ENCODE measurements at places on chromosomes 16 and 17.

DNA sequence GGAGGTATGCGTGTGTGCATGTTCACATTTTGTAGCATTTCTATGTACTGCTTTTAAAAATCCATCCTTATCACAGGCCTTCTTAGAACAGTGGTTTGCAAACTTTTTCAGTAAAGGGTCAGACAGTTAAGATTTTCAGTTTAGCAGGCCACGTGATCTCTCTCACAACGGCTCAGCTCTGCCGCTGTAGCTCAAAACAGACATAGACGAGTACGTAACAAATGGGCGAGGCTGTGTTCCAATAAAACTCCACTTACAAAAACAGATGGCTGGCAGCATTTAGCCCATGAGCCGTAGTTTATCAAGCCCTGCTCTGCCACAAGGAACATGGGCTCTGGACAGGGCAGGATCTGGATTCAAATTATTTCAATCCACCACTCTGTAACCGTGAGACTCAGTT, 141.8 kb downstream of the XYLT1 start:
- no peak for DNase-seq

GRCh38 chr17:10396524-10397163, 23.8 kb upstream of the MYH13 start:
- no peak for DNase-seq

DNA sequence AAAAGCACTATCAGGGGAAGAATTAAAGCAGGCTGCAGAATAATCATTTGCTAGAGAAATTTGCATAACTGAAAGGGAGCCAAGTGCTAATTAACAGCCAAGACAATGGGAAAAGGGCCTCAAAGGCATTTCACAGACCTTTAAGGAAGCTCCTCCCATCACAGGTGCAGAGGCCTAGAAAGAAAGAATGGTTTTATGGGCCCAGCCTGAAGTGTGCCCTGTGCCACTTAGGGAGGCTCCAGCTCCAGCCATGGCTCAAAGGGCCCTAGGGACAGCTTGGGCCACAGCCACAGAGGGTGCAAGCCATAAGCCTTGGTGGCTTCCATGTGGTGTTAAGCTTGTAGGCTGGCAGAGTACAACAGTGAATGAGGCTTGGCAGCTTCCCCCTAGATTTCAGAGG, 50.1 kb downstream of the RNF112 start:
- no peak for DNase-seq

DNA sequence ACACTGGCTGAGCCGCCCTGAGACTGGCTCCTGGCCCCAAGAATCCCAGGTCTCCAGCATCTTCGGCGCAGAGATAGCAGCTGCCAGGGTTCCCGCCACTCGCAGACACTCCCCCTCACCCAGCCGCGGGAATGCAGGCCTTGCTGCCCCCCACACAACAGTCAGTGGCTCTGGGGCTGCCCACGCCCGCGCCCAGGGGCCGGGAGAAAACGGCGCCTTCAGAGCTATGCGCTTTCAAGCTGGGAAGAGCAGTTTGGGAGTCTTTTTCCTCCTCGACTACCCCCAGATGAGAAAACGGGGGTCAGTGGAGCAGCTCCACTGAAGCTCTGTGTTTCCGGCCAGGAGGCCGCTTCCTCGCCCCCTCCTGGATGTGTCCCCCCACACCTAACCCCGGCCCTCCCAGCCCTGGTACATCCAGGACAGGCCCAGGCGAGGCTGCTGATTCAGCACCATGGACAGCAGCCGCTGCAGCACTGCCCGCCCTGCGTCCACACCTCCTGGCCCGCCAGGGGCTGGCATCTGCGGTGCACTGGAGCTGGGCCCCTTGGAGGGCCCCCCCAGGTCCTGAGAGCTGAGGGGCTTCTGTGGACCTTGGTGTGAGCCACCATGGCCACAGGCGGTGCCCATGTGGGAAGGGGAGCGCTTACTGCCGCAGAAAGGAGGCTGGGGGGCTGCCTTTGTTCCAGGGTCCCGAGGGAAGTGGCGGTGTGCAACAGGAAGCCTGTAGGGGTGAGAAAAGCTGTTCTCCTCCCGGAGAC, 35.7 kb downstream of the CACNA1H start:
- peak; percentile 23 for DNase-seq

GRCh38 chr17:17783825-17784656, 52.7 kb downstream of the SREBF1 start:
- DNase-seq, result no peak

GRCh38 chr16:85126705-85127378, 14.6 kb upstream of the CIBAR2 start:
- DNase-seq, result peak; percentile 76

- no peak for DNase-seq
Observed at GRCh38 chr16:62149631-62150030, 113.4 kb upstream of the CDH8 start.

DNA sequence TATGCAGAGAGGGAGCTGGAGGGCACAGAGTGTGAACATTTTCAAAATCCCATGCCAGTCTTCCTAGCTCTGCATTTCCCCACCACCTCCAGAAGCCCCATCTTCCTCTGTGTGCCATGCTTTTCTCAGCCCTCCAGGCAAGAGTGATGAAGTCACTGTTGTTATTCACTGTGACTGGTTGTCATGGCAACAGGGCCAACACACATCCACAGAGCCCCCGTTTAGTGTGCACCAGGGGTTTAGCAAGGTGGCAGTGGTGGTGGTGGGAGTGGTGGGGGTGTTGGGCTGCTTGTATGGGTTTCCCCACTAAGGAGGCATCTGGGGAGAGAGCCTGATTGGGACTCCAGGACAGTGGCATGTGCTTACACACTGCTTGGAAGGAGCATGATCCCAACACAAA, 309.9 kb upstream of the ASIC2 start:
- DNase-seq, result no peak

- DNase-seq, result no peak
Observed at GRCh38 chr16:68806422-68806821, 36.9 kb upstream of the TANGO6 start.

- no peak for DNase-seq
Observed at GRCh38 chr16:64287655-64288528, 834.0 kb downstream of the CDH11 start.

DNA sequence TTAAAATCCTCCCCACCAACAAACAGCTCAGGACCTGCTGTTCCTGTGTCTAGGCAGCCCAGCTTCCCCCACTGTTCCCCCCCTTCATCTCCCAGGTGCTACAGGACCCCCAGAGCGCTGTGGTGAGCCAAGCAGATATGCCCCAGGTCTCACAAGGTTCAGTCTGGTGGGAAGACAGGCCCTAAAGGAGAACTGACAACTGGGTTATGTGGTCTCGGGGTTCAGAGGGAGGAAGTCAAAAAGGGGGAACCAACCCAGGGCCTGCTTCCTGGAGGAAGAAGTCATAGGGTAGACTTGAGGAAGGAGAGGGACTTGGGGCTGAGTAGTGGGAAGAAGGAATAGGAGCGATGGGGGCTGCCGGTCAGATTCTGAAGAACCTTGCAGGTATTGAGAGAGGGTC, 2.6 kb downstream of the RIPOR1 start:
- no peak for DNase-seq

- DNase-seq, result peak; percentile 85
Observed at GRCh38 chr16:53054670-53055485, at the start of gene CHD9. TSS of gene CHD9 (plus strand) at chr16:53054991. CDS start at chr16:53156090, 101,099 bp downstream.

- DNase-seq, result no peak
Observed at GRCh38 chr16:78746718-78747117, 647.3 kb downstream of the WWOX start.

DNA sequence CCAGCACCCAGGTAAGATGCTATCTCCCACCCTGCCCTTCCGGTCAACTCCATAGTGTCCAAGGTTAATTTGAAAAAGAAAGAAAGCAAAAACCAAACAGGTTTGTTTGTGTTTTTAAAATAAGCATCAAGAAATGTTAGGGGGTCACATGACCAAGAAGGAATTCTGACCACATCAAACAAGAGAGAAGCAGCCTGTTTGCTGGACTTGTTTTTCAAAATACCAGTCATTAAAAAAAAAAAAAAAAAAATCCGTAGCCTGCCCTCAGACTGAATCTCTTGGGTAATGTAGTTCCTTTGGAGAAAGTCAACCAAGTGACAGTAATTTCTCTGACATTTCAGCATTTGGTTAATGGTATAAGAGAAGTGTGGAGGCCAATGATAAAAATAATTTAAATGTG, 38.4 kb downstream of the HNF1B start:
- DNase-seq, result no peak

DNA sequence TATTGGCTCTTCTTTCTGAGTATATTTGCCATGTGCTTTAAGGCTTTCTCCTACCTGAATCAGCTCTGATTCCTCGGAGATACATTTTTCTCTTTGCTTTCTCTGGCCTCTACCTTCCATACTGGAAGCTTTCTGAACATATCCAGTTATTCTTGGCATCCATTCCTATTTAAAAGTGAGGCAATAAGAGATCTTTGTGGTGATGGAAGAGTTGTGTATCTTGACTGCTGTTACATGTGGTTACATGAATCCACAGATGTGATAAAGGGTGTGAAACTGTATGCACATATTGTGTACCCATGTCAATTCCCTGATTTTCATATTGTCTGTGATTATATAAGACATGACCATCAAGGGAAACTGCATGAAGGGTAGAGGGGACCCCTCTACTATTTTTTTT, 24.4 kb downstream of the UBE2O start:
- DNase-seq, result no peak

DNA sequence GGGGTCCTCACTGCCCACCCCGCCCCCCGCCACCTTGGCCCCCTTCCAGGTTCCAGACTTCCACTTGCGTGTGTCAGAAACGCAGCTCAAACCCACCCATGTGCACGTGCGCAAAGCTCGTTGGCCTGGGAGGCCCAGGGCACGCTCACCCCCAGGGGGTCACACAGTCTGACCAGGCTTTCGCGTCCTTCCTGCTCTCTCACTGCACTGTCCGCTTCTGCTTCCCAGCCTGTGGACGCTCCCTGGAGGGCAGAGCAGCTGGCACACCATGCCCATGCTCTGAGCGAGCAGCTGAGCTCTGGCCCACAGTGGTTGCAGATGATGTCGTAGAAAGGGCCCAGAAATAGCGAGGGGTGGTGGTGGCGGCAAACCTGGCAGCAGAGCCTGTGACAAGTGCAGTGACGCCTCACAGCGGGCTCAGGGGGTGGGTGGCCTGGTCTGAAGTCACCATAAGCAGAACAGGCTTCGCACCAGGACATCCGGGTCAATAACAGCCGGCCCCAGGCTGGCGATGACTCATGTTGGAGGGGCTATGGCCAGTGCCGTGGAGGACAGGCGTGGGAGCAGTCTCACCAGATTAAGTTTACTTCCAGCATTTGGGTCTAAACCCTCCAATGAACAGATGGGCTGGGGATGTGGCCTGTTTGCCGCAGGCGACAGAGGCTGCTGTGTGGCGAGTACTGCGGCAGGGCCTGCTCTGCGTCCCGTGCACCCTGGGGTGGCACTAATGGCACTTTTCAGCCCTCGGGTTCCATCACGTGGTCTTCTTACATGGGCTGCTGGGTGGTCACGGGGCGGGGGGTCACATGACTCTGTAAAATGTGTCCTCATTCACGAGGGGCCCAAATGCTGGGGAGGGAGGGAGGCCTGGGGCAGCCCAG, 49.0 kb downstream of the NT5M start:
- peak; percentile 80 for DNase-seq

DNA sequence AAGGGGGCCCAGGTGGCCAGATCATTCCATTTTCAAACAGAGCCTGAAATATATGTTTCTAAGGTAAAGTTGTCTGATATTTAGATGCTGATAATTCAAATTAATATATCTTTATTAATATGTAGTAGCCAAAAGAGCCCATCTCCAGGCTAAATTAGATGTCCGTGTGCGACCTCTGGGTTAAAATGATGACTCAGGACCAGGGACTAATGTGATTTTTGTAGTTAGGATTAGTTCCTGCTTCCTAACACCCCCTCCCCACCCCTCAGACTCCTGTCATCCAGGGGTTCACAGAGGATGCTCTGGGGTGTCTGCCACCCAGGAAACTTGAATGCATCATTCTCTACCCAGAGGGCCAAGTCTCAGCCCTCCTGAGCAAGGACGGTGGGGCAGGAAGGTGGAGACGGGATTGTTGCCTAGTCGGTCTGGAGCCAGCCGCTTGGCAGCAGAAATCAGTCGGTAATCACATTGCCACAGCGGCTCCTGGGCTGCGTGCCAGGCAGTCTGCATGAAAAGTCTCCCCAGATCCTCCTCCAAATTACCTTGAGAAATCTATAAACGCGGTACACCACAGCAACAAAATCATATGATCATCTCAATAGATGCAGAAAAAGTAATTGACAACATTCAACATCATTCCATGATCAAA, 29.8 kb downstream of the CNGB1 start:
- no peak for DNase-seq

- DNase-seq, result no peak
Observed at GRCh38 chr16:10646581-10647263, 48.0 kb downstream of the TEKT5 start.

GRCh38 chr16:30605158-30605557, 5.0 kb downstream of the ZNF689 start:
- no peak for DNase-seq

DNA sequence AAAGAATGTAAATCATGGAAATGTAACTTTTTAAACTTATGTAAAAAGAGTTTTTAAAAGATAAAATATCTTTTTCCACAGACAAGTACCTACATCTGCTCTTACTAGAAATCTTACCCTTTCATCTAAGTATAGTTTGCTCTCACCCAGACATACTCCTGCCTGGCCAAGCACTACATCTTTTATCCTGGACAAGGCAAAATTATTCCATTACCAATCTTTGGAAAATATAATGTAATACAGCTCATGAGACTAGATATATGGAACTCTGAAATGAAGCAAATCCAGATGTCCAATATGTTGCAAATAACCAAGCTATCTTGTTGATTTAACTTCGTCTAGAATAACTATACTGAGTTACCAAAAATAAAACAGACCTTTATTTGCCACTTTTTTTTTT, 50.0 kb downstream of the VMP1 start:
- DNase-seq, result no peak

DNA sequence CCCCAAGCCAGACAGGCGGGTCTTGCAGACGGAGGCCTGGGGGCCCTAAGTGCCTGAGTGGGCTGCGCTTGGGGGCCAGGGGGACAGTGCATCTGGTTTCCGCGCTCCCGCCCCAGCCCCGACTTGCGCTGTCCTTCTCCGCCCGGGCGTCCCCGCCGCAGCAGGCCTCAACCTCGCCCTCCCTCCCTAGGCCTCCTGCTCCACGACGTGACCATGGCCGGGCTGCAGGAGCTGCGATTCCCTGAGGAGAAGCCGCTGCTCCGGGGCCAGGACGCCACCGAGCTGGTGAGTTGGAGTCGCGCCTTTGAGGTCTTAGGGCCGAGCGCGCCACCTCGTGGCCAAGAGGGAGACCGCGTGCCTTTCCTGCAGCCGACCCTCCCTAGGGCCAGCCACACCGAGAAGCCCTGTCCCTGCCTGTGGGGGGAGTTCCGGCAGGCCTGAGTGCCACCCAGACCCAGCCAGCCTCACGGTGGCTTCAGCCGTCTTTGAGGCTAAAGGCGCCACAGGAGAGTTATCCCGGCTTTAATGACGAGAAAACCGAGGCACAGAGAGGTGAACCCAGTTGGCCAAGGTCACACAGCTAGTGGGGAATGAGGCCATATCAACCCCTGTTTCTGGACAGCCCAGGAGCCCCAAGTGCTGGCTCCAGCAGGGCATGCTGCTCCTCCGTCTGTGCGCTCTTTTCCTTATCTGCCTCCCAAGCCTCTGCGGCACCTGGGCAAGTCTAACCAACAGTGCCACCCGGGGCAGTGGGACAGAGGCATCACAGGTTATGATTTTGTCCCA, 12.2 kb upstream of the NDRG4 start:
- DNase-seq, result peak; percentile 76

All from EL (cell line).